ENCODE measurements at places on chromosomes 2 and 18. TPM values are rescaled to one million over a fixed set of nuclear protein-coding genes. Genes with fewer than 3 reads are reported as not detected.

The GPR45 gene
- not detected for total RNA-seq

The SERPINB10 gene
- total RNA-seq: 0.47 TPM

The C2orf72 gene
- not detected for total RNA-seq

The STARD6 gene
- total RNA-seq: not detected

The TMEM200C gene
- total RNA-seq: 0.26 TPM

The RNU2-63P gene
- not detected for total RNA-seq

The IL1RL1 gene
- 65.3 TPM for total RNA-seq

The RND3 gene
- total RNA-seq: 25.4 TPM

The IL36B gene
- total RNA-seq: not detected

The NTSR2 gene
- not detected for total RNA-seq

The BMP10 gene
- 1.9 TPM for total RNA-seq

The SEPTIN10 gene
- total RNA-seq: 47.0 TPM

The PSME4 gene
- total RNA-seq: 61.4 TPM

The SYT4 gene
- total RNA-seq: 14.5 TPM

The CCDC121 gene
- 3.6 TPM for total RNA-seq

The ERFE gene
- 0.33 TPM for total RNA-seq

The HAAO gene
- total RNA-seq: 1.4 TPM

The MAL gene
- total RNA-seq: 8.7 TPM

The BCL11A gene
- 2.2 TPM for total RNA-seq

The PKDCC gene
- 128 TPM for total RNA-seq

The CD8B gene
- 0.33 TPM for total RNA-seq

The DOK6 gene
- total RNA-seq: 2.0 TPM

The LIPG gene
- 0.93 TPM for total RNA-seq

The MSTN gene
- 0.19 TPM for total RNA-seq

Data from right atrium auricular region (tissue), 2 donors.